Right atrium auricular region (tissue), 2 donors: ENCODE measurements at places on chromosomes 1 and 21. TPM values are rescaled to one million over a fixed set of nuclear protein-coding genes. Genes with fewer than 3 reads are reported as not detected.

GRCh38 chr1:225999912-226000337 lies 782 bp upstream of the SDE2 start:
- DNase-seq = peak; percentile 66

- DNase-seq = no peak
Observed at GRCh38 chr1:115669886-115670285, 28.1 kb downstream of the VANGL1 start.

GRCh38 chr1:32303997-32304622 lies 12.2 kb downstream of the HDAC1 start:
- no peak for DNase-seq

The S1PR1 gene
- 125 TPM for total RNA-seq

DNA sequence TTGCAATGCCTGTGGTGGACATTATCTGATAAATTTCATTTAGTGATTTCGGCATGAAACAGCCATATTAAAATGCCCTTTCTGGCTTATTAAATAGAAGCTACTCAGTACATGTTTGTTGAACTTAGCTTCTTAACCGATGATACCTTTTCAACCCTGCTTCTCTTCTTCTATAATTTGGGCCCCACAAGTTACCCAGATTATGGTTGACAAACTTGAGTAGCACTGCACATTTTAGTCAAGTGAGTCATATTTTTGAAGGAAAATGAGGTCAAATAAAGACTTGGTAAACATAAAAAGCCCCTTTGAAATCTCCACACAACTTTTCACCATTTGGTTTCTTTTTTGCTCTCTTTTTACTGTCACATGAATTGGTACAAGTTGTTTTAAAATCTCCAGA lies 33.8 kb downstream of the GIPC2 start:
- DNase-seq = no peak

The SLAMF6 gene
- total RNA-seq = 1.3 TPM

DNA sequence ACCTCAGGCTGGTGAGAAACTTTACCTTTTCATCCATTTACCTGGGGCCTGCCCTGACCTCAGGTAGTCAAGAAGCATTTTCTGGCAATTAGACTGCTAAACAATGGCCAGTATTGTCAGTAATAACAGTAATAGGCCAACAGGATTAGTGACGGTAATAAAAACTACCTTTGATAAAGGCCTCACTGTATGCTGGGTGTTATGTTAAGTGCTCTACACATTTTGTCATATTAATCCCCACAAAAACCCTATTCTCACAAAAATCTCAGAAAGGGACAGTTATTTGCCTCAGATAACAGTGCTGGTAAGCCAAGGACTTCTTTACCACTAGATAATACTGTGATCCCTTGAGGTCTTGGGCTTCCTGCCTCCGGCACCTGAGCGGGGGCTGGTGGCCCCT lies 191.4 kb downstream of the FOXD2 start:
- no peak for DNase-seq

The SLC35F3 gene
- total RNA-seq = not detected

The OR2T35 gene
- not detected for total RNA-seq

The CYP4Z1 gene
- 0.35 TPM for total RNA-seq

DNA sequence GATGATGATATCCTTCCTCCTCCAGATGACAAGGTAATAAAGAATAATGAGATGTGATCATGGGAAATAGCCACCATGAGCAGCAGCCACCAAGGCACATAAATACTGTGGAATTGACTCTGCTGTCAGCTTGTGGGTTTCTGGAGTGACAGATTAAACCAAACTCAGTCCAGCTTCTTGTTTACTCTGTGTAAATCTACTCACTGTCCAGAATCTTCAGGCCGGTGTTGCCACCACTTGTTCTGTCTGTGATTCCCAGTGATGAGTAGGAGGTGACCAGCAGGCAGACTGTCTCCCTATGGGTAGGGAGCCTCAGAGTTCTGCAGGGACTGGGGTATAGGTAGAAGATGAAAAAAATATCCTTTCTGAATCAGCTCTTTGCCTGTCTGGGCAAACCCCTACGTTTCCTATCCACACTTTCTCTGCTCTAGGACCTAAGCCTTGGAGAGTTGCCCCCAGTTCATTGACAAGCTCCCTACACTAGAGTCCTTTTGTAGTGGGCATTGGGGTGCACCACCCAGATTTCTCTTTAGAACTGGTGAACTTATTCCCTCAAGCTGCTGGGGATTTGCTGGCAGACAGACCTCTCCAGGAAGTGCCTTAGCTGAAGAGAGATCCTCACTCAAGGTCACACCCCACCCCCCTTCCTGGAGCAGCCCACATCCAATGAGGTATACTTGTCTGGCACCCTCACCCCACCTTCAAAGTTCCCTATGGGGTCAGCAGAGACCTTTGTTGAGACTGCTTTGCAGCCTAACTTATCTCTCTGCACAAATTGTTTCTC lies 47.6 kb downstream of the ATP1A1 start:
- DNase-seq = no peak

The ANGPTL3 gene
- not detected for total RNA-seq

The TMPRSS15 gene
- total RNA-seq = not detected

- DNase-seq = peak; percentile 1
Observed at GRCh38 chr1:181216591-181216994, 128.1 kb downstream of the IER5 start.

DNA sequence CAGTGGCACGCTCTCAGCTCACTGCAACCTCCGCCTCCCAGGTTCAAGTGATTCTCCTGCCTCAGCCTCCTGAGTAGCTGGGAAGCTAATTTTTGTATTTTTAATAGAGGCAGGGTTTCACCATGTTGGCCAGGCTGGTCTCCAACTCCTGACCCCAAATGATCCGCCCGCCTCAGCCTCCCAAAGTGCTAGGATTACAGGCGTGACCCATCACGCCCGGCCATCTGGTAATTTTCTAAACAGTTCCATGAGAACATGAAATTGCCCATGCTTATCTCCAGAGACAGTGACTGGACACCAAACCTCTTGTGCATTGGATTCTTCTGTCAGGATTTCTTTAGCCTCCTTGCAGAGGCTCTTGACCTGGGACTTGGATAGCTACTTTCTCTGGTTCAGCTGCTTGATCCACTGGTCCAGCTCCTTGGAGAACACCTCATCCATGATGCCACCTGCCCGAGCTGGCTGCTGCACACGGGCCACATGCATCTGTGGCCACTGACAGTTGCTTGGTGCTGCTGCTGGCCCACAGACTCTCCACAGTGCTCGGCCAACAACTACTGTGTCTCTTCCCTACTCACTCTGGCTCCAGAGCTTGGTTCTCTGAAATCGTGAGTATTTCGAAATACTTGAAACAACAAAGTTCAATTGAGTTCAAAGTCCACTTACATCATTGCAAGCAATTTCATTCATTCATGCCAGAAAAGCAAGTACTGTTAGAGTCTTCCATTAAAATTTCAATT lies 40.0 kb upstream of the CTPS1 start:
- peak; percentile 63 for DNase-seq

- DNase-seq = no peak
Observed at GRCh38 chr21:42845296-42845965, 33.9 kb downstream of the WDR4 start.

- no peak for DNase-seq
Observed at GRCh38 chr1:117237726-117238381, 27.1 kb upstream of the VTCN1 start.

- DNase-seq = no peak
Observed at GRCh38 chr1:160191756-160192155, 1.4 kb downstream of the CASQ1 start.

- no peak for DNase-seq
Observed at GRCh38 chr1:5639106-5639722, 353.0 kb downstream of the NPHP4 start.

The DCST1 gene
- not detected for total RNA-seq

DNA sequence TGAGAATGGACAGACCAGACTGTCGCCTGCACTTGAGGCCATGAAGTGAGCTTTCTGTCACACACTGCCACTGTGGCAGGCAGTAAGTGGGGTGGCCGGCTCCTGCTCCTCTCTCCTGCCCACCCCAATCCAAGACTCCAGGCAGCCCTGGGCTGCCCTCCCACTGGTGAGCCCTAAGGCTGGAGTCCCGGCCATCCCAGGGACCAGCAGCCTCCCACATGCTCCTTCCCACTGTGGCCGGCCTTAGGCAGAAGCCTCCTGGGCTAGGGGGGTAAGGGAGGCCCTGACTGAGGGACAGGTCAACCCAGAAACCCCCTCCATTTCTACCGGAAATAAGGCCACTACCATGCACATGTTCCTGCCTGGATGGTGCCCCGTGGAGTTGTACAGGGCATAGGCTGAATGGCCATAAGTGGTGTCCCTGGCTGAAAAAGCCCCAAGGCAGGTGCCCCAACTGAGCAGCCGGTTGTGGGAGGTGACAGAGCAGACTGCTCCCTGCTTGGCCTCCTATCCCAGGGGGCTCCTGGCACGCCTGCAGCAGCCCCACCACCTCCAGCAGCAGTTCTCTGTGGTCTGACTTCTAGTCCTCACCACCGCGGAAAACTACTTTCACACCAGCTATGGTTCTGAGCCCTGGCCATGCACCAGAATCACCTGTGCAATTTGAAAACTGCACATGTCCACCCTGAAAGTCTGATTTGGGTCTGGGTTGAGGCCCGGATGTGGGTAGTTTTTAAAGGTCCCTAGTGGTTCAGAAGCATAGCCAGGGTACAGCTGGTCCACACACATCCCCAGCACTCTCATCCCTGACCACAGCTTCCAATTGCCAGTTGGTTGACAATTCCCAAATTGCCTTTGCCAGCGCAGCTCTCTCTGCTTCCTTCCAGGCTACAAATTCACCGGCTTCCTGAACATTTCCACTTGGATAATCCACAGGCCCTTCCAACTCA lies 1.6 kb upstream of the ARTN start:
- DNase-seq = no peak

The F13B gene
- total RNA-seq = not detected

GRCh38 chr1:157496121-157496526 lies 56.2 kb downstream of the FCRL5 start:
- DNase-seq = no peak

The USH2A gene
- 5.6 TPM for total RNA-seq

DNA sequence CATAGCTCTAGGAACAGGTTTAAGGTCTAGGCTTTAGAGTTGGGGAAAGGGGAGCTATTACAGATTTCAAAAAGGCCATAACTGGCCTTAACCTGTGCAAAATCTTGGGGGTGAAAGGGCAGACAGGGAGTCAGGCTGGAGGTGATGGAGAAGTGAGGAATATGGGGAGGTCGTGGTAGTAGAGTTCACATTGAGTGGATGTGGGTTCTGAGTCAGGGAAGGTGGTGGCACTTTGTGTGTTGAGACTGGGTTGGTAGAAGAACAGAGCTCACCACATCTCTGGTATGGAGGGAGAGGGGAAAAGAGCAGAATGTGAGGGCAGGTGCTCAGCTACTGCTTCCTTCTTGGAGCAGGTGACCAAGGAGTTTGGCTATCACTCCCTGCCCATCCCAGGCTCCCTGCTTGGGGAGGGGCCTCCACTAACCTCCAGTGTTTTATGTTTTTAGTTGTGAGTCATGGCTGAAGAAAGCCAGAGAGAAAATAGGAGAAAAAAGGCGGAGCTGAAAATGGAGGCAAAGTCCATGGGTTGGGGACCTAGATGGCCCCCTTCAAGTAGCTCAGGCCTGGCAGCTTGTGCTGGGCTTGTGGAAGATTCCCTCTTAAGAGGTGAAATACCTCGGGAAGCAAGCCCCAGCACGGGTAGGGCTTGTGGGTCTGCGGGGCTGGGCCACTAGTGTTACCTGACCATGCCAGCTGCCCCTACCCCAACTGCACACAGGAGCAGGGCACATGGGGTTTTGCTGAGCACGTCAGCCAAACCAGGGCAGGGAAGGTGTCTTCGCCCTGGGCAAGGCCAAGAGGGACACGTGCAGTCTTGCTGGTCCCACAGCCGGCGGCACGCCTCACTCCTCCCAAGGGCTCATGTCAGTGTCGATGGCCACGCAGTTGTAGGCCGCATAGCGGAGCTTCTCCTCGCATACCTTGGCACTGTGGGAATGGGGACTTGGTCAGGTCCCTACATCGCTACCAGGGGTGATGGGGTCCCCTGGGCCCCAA lies 8.2 kb downstream of the HECTD3 start:
- no peak for DNase-seq

The CEP104 gene
- 25.9 TPM for total RNA-seq

DNA sequence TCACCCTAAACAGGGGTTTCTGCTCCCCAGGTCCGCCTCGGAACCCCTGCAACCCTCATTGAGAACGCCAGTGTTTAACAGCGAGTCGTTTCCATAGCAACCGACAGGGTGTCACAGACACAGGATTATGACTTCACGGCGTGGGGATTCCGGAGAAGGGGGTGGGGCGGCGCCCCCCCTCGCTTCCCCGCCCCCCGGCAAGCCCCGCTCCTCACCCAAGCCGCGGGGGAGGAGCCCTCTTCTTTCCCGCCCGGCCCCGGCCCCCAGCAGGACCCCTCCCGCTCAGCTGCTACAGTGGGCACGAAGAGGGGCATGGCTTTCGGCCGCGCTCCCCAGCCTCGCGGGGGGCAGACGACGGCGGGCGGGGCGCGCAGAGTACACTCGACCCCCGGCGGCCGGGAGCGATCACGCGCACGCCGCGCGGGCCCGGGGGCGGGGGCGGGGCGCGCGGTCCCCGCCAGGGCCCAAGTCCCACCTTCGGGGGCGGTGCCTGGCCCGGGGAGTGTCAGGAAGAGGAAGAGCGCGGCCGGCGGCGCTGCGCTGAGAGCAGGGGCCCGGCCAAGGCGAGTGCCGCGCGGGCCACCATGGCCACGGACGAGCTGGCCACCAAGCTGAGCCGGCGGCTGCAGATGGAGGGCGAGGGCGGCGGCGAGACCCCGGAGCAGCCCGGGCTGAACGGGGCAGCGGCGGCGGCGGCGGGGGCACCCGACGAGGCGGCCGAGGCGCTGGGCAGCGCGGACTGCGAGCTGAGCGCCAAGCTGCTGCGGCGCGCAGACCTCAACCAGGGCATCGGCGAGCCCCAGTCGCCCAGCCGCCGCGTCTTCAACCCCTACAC lies at the start of gene EFHD2:
Gene EFHD2 (plus strand): TSS at position 501 of the 835 bp plus-strand sequence. CDS start 84 bp downstream, at position 585.
- peak; percentile 80 for DNase-seq

The PRKAA2 gene
- 99.4 TPM for total RNA-seq

- DNase-seq = no peak
Observed at GRCh38 chr21:33254766-33255165, 11.4 kb upstream of the IL10RB start.

The GNAT2 gene
- not detected for total RNA-seq

The ENAH gene
- 59.5 TPM for total RNA-seq

DNA sequence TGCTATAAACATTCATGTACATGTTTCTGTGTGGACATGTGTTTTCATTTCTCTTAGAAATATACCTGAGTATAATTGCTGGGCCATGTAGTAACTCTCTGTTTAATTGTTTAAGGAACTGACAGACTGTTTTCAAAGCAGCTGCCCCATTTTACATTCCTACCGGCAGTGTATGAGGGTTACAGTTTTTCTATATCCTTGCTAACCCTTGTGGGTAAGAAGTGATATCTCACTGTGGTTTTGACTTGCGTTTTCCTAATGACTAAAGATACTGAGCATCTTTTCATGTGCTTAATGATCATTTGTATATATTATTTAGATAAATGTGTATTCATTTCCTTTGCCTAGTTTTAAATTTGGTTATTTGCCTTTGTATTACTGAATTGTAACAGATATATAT lies 81.7 kb downstream of the DNM3 start:
- DNase-seq = no peak
